ENCODE measurements at places on chromosomes 3 and 15.
A peak's percentile ranks its signal among the peaks of the same experiment; 100 is the strongest.

GRCh38 chr15:70833422-70833821, 20.5 kb downstream of the LARP6 start:
- no peak for DNase-seq

GRCh38 chr3:81003008-81003645, 758.3 kb downstream of the GBE1 start:
- no peak for DNase-seq

DNA sequence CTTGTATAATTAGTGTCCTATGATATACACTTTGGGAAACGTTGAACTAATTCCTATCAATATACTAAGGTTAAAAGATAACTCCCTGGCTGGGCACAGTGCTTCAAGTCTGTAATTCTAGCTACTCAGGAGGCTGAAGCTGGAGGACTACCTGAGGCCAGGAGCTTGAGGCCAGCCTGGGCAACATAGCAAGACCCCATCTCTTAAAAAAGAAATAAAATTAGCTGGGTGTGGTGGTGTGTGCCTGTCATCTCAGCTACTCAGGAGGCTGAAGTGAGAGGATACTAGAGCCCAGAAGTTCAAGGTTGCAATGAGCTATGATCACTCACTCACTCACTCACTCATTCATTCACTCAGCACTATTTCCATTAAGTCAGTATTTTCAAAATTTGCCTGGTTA, 55.2 kb downstream of the SLC12A6 start:
- no peak for DNase-seq

DNA sequence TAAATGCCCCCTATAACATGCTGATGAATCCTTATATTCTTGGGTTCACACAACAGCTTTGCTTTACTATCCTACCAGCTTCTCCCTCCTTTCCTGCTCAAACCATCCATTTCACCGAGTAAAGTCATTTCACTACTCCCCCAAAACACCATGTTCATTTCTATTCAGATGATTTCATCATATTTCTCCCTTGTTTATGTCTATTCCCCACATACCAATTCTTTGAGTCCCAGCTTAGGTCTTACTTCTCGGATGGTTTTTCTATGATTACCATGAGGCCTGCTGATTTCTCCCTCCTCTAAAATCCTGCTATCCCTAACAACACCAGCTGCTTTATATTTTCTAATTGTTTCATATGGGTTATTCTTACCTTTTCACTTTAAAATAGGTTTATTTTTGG, 231.4 kb downstream of the TIGIT start:
- no peak for DNase-seq

GRCh38 chr15:70054884-70055387, 42.8 kb downstream of the TLE3 start:
- DNase-seq: no peak

DNA sequence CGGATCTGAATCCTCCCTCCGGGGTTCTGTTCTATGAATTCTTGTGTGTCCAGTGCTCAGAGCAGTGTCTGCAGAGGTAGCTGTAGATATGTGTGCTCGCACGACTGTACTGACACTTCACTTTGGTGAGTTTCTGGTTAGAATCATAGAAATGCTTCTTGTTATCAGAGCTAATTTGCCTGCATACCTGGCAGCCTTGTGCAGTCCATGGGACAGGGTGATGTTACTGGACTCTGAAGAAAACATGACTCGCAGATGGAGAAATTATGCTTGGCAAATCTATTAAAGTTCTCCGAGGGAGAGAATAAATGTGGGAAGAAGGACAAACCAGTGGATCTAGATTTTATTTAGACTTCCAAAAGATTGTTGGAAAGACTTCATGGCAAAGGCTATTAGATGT, 12.2 kb downstream of the CGNL1 start:
- no peak for DNase-seq

- DNase-seq: no peak
Observed at GRCh38 chr3:118128886-118129285, 905.8 kb downstream of the IGSF11 start.

DNA sequence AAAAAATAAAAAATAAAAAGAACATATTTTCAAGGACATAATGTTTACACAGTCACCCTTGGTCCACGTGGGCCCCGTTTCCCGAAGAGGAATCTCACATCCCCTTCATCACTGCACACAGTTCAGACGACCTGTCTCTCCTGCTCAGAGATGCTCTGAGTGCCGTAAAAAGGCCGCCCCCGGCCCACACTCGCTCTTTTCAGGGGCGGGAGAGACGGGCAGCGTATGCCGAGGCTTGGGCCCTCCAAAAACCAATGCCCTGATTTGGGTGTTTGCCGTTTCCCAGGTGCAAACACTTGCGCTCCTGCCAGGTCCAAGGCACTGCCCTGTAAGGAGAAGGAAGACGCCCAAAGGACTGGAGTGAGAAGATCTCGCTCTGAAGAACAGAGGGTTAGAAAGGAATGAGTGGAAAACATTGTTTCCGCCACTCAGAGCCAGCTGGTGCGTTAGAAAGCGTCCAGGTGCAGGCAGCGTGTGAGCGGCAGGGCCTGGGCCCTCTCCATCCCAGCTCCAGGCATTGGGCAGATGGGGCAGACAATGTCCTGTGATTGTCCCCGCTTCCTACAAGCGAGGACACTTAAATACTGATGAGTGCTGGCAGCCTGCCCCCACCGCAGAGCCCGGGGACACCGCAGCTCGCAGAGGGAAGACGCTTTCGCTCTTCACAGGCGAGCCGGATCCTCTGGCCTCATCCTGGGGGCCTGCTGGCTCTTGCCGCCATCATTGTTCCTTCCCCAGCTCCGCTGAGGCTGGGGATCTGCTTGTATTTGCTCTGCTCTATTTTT, 53.2 kb downstream of the NIPA2 start:
- DNase-seq: no peak

DNA sequence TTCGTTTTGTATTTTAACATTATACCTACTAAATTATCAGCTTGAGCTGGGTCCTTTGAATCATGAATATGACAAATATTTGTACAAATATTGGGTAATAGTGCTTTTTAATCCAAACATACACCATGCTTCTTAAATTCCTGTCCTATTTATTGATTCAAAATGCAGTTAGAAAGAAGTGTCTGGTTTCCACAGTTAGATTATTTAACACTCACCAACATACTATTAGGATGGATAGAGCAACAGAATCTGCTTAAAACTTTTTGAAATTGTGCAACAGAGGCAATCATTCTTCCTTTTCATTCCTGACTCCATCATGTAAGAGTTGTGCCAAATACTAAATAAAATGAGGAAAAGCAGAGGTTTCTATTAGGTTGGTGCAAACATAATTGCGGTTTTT, 281.2 kb downstream of the LSAMP start:
- no peak for DNase-seq

DNA sequence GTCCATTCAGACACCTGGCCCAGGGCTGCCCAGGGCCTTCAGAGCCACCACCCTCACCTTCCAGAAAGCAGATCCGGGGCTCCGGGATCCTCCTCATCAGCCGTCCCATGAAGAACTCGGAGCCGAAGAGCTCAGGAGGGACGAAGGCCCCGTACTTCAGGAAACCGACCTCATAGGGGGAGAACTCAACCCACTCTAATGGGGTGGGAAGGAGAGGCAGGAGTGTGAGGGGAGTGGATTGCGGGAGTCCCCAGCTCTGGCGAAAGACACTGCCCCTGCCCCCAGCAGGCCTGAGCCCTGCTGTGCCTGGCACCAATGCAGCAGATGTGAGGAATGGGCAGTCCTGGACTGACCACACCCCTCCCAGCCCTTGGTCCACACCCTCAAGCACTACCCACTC, 22.6 kb downstream of the PLA2G4D start:
- DNase-seq: no peak

DNA sequence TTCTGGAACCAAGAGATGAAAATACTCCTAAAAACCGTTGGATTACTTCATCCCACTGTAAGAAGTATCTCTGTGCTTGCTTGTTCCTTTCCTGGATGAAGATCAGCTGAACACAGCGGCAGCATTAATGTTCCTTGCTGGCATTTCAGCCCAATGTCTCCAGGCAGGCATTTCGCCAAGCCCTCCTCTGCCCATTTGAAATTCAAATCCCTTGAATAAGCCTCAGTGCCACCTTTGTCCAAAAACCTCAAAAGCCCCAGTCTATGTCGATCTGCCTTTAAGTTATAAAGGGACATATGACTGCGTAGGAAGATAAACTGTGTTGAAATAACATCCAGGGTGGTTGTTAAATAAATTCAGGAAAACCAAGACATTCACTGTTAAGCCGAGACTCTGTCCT, 156.8 kb upstream of the PDZRN3 start:
- no peak for DNase-seq

DNA sequence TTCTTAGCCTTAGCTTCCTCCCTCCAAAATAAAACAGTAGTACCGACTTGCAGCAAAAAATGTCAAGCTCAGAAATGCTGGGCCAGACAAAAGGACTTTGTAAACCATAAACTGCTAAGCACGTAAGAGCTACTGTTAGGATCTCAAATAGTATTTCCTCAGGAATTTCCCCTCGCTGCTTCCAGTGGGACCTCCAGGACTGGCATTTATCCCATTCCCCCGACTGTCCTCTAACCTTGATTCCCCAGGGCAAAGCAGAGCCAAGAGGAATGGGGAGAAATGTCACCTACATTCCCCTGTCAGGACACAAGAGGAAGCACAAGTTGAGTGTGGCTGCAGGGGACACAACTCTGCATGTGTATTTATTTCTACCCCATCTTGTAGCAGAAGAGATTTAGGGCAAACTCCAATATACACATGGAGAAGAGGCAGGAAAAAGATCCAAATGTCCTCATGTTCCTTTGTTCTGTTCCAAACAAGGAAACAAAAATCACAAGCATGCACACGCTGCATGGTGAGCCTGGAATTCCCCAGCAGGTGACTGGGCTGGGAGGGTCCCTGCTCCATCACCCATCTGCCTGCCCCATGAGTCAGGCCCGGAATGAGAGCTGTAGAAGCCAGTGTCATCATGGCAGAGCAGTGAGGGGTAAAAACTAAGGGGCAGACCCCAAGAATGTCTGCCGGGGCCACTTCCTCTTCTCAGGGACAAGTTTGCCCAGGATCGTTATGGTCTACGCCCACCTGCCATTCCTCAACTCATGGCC, 4.2 kb downstream of the STOML1 start:
- no peak for DNase-seq

DNA sequence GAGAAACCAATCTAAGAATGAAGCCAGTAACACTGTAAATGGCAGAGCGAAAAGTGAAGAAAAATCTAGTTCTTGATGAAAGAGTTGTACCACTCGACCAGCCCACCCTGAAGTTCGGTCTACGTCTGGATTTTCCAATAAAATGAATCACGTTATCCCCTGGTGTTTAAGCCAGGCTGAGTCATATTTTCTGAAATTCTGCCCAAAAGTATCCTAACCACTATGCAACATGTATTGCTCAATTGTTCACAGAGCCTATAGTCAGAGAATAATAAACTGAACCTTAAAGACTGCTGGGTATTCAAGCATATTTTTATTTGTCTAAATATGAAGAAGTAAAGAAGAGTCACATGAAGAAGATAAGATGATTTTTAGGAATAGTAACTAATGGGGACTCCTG, 245.7 kb downstream of the FGF12 start:
- DNase-seq: no peak

- DNase-seq: no peak
Observed at GRCh38 chr15:77519540-77519939, 98.9 kb downstream of the HMG20A start.

GRCh38 chr3:100043271-100043670, 71.0 kb downstream of the FILIP1L start:
- DNase-seq: no peak

DNA sequence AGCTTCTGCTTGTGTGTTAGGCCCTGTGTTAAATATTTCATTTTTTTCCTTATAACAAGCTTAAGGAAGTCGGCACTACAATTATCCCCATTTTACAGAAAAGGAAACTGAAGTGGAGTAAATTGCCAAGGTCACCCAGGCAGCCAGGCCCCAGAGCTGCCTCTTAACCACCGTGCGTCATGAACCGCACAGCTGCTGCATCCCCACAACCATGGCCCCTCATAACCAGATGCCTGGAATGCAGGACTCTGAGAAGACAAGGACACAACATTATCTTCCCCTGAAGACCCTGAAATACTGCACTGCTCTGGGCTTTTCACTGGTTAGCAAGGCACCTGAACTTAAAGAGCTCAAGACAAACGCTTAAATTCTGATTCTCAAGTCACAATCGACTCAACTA, 14.6 kb downstream of the LRIG1 start:
- DNase-seq: no peak

GRCh38 chr3:111547631-111548030, 5.6 kb downstream of the CD96 start:
- peak; percentile 50 for DNase-seq

- peak; percentile 40 for DNase-seq
Observed at GRCh38 chr15:60179786-60180391, 175.8 kb downstream of the FOXB1 start.

- no peak for DNase-seq
Observed at GRCh38 chr3:63679186-63679585, 26.7 kb downstream of the SNTN start.

DNA sequence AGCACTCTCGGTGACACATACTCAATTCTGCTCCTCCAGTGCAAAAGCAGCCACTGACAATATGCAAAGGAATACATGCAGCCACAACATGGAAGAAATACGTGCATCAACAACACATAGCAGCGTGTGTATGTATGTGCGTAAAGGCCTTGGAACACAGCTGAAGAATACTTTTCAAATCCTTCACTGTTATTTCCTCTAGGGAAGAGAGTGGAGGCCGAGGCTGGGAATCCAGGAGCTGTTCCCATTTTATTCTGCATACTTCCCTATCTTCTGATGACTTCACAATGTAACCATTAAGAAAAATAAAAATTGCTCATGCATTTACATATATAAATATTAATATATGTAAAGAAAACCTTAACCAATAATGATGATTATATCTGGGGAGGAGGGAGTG, 36.6 kb upstream of the MGLL start:
- no peak for DNase-seq

DNA sequence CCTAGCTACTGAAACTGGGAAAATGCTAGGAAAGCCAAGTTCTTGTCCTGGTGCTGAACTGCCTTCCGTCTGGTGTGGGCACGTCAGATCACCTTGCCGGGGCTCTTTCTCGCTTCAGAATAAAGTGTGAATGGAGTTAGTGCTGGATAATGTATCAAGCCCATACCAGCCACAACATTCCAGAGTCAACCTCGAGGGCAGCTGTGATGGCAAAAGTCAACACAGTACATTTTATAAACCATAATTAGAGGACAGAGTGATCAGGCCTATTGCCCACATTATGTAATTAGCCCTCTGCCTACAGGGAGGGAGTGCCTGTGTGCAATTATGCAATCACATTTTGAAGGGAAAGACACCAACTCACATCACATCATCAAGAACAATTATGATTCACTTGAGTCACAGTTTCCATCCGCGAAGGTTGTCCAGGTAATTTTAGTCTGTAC, 165.2 kb downstream of the RORA start:
- no peak for DNase-seq

DNA sequence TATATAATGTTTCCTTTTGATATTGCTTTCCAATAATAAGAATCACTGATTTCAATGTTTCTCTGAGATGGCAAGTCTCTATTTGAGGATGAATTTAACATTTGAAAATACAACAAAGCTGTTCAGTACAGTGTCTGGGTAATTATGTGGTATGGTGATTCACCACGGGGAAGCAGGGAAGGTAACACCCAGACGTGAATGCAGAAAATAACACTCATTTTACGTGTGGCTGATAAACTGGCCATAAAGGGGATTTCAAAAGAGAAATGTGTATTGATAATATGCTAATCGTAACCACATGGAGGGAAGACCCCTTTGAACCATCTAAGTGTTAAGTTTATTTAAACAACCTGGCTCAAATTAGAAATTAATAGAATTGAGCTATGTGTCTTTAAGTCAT, 344.6 kb downstream of the GRM7 start:
- no peak for DNase-seq

- no peak for DNase-seq
Observed at GRCh38 chr3:77524463-77524862, 484.6 kb downstream of the ROBO2 start.

- no peak for DNase-seq
Observed at GRCh38 chr3:14262212-14262611, 83.6 kb downstream of the LSM3 start.

All from stimulated activated CD4-positive, alpha-beta T cell treated with anti-CD3 and anti-CD28 coated beads, Interleukin-4, amount 100 ng/mL, for 24 hours (primary cell).